Stimulated activated CD4-positive, alpha-beta T cell treated with anti-CD3 and anti-CD28 coated beads, Interleukin-12 subunit alpha, Interleukin-12 subunit beta, amount 100 ng/mL, for 24 hours (primary cell): ENCODE measurements at places on chromosomes 16 and 17.

DNA sequence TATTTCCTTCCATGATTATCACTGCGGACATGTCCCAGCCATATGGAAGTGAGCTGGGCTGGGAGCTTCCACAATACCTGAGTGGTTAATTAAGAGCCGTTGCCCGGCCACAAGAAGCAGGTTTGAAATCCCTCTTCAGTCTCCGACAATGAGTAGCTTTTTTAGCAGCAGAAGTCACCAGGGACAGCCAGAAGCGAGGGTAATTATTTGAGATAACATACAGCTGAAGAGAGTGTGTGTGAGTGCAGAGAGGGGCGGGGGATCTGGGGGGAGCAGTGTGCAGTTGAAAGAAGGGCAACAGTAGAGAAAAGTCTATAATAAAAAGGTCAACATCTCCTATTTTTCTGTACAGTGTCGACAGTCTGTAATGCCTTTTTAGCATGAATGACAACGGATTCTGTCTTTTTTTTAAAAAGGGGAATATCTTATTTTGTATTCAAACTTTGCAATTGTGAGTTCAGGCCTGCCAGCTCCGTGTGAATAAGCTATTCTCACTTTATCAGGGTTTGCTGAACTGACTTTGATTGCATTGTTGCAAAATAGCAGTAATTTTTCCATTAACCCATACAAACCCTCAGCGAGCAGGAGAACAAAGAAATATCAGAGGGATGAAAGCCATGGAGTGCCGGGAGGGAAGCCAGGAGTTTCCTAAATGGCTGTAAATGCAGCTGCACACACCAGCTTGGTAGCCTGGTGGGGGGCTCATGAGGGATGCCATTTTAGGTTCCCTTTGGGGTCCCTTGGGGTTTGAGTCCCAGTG is 220.3 kb upstream of the IRX3 start:
- DNase-seq, result no peak

GRCh38 chr16:10202649-10203048 is 20.4 kb upstream of the GRIN2A start:
- no peak for DNase-seq

DNA sequence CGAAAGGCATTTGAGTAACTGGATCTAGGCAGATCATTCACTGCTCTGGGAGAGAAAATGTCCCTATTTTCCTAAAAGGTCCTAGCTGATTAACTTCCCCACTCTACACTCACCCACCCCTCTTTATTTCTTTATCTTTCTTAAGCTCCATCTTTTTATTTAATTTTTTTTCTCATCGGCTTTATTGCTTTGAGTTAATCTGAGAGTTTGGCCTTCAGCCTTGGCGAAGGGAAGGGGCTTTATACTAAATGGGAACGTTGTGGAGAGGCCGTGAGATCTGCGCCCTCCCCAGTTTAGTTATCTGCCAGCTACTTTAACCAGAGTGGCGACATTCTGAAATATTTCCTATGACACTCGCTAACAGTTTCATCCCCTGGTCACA is 882 bp upstream of the TOX3 start:
- no peak for DNase-seq

GRCh38 chr17:20235747-20236146 is 226.6 kb downstream of the SPECC1 start:
- DNase-seq, result no peak

DNA sequence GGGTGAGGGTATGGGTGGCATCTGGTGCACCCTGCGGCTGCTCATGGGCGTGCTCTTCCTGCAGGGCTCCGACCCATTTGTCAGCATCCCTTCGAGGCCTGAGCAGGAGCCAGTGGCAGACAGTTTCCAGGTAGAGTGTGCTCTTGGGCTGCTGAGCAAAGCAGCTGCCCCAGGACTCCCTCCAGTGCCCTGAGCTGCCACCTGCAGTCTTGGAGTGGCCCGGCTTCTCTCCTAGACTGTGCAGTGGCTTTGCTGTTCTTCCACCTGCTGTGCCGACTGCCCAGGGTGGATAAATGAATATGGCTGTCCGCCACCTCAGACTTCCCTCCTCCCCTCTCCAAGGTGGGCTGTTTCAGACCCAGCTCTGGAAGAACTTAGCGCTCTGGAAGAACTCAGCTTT is 10.8 kb upstream of the JPT2 start:
- DNase-seq, result no peak
